ENCODE measurements at places on chromosomes 6 and 20. TPM values are rescaled to one million over a fixed set of nuclear protein-coding genes. Genes with fewer than 3 reads are reported as not detected.

DNA sequence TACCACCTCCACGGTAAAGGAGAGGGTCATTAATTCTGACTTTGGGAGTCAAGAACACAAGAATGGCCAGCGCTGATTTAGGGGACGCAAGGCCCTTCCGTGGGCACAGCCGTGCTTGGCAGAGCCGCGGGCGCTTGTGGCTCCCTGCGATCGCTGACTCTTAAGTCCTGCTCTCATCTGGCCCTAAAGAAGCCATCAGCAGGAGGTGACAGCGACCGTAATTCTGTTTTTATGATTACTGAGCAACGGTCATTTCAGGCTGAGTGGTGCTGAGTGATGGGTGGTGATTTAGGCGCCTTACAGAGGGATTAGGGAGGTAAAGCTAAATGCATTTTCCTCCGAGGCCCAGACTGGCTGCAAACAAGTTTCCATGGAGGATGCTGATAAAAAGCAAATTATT, 364.6 kb upstream of the SULF2 start:
- H3K4me3 ChIP-seq: no peak overlapping the region
- H3K27ac ChIP-seq: no peak overlapping the region
- peaks cover 8% of the 10 kb centered on the region for H3K27me3 ChIP-seq
- peaks cover 1% of the 10 kb centered on the region for H3K4me1 ChIP-seq

- peaks cover 13% of the 10 kb centered on the region for H3K36me3 ChIP-seq
- H3K4me3 ChIP-seq: no peak overlapping the region
- H3K27ac ChIP-seq: no peak overlapping the region
- no peaks in the 10 kb centered on the region for H3K4me1 ChIP-seq
Measured at GRCh38 chr6:155354167-155354566, 39.9 kb upstream of the TFB1M start.

- peaks cover 3% of the 10 kb centered on the region for H3K27me3 ChIP-seq
- no peak overlapping the region for H3K4me3 ChIP-seq
- no peak for DNase-seq
- peaks cover 22% of the 10 kb centered on the region for H3K4me1 ChIP-seq
- H3K36me3 ChIP-seq: peaks cover 4% of the 10 kb centered on the region
Measured at GRCh38 chr6:16329233-16329632, 90.8 kb downstream of the GMPR start.

GRCh38 chr20:51420111-51420510, 122.4 kb downstream of the NFATC2 start:
- H3K36me3 ChIP-seq: no peaks in the 10 kb centered on the region
- peaks cover 4% of the 10 kb centered on the region for H3K27me3 ChIP-seq
- no peak overlapping the region for H3K27ac ChIP-seq
- H3K4me1 ChIP-seq: no peaks in the 10 kb centered on the region
- no peak for DNase-seq
- H3K4me3 ChIP-seq: no peak overlapping the region

DNA sequence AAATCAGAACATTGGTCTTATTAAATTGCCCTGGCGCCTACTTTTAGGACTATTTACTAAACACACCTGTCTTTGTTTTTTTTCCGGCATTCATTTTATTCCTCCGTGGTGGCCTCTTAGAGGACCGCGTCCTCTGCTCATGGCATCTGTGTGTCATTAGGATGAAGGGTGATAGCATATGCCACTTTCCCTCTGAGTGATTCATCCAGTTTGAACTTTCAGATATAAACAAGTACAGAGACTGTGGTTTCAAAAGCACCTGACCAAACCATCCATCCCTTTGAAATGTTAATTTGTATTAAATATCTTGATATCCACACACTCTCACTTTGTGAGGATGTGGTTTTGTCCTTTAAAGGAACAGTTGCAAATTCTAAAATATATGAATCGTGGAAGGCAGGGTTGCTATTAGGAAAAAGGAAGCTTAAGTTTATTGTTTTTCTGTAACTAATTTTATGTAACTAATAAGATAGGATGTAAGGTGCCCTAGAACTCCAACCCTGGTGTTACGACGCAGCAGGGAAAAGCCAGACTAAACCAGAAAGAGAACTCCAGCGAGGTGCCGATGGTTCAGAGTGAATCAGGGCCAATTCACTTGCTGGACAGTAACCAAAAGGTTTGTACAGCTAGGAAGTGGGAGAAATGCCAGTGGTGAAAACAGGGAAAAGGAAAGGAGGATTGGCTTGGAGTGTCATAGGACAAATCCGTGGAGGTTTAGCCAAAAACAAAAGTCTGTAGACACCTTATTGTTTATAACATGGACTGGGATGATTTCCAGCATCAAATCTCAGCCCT, 98.7 kb downstream of the SHLD1 start:
- H3K4me3 ChIP-seq: no peak overlapping the region
- no peak for DNase-seq
- H3K27me3 ChIP-seq: peaks cover 1% of the 10 kb centered on the region
- no peaks in the 10 kb centered on the region for H3K36me3 ChIP-seq

- H3K27ac ChIP-seq: peak overlapping the region; percentile 89
- no peaks in the 10 kb centered on the region for H3K36me3 ChIP-seq
- peak; percentile 77 for DNase-seq
- H3K27me3 ChIP-seq: peaks cover 2% of the 10 kb centered on the region
- H3K4me3 ChIP-seq: peak overlapping the region; percentile 93
Measured at GRCh38 chr6:130366107-130367005, 539 bp downstream of the TMEM200A start.

DNA sequence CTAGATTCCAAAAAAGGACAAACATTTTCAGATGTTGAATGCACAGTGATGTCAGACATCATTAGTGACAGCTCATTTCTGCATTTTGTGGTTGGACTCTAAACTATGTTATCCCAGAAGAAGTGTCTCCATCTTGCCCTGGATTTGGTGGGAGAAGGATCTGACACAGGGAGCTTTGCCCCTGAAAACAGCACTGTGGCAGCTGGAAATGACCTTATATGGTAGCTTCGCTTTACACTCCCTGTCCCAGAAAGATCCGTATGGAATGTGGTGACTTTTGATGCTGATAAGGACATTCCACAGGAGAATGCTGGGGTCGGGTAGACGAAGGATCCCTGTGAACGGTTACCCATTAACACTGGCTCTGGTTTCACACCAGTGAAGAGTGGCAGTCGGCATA, 87.2 kb upstream of the EDN1 start:
- no peak overlapping the region for H3K27ac ChIP-seq
- H3K4me1 ChIP-seq: no peaks in the 10 kb centered on the region
- H3K36me3 ChIP-seq: no peaks in the 10 kb centered on the region
- no peak for DNase-seq
- H3K27me3 ChIP-seq: no peaks in the 10 kb centered on the region
- no peak overlapping the region for H3K4me3 ChIP-seq

The GGTLC1 gene
- total RNA-seq: not detected

DNA sequence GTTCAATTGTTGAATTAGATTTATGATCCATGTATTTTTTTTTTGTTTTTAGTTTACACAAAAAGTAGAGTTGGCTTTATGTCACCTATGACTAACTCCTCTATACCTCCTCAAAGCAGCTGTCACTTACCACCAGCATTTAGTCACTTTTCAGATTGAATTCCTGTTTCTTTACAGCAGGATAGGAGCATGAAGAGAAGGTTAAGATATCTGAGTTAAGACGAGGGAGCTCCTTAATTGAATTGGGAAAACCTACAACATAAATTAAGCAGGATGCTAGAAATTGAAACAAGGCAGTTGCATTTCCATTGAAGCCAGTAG, 237.2 kb downstream of the FARS2 start:
- no peaks in the 10 kb centered on the region for H3K27me3 ChIP-seq
- no peak for DNase-seq
- H3K36me3 ChIP-seq: no peaks in the 10 kb centered on the region
- no peak overlapping the region for H3K4me3 ChIP-seq
- H3K4me1 ChIP-seq: peaks cover 38% of the 10 kb centered on the region

The HAO1 gene
- not detected for total RNA-seq

GRCh38 chr20:47610247-47610944, 108.7 kb downstream of the NCOA3 start:
- H3K4me3 ChIP-seq: no peak overlapping the region
- no peaks in the 10 kb centered on the region for H3K4me1 ChIP-seq
- no peak overlapping the region for H3K27ac ChIP-seq
- H3K36me3 ChIP-seq: no peaks in the 10 kb centered on the region
- DNase-seq: no peak
- H3K27me3 ChIP-seq: no peaks in the 10 kb centered on the region

GRCh38 chr6:101058296-101058695, 177.2 kb upstream of the ASCC3 start:
- no peaks in the 10 kb centered on the region for H3K27me3 ChIP-seq
- peaks cover 3% of the 10 kb centered on the region for H3K36me3 ChIP-seq
- no peaks in the 10 kb centered on the region for H3K4me1 ChIP-seq
- no peak overlapping the region for H3K4me3 ChIP-seq
- no peak overlapping the region for H3K27ac ChIP-seq

DNA sequence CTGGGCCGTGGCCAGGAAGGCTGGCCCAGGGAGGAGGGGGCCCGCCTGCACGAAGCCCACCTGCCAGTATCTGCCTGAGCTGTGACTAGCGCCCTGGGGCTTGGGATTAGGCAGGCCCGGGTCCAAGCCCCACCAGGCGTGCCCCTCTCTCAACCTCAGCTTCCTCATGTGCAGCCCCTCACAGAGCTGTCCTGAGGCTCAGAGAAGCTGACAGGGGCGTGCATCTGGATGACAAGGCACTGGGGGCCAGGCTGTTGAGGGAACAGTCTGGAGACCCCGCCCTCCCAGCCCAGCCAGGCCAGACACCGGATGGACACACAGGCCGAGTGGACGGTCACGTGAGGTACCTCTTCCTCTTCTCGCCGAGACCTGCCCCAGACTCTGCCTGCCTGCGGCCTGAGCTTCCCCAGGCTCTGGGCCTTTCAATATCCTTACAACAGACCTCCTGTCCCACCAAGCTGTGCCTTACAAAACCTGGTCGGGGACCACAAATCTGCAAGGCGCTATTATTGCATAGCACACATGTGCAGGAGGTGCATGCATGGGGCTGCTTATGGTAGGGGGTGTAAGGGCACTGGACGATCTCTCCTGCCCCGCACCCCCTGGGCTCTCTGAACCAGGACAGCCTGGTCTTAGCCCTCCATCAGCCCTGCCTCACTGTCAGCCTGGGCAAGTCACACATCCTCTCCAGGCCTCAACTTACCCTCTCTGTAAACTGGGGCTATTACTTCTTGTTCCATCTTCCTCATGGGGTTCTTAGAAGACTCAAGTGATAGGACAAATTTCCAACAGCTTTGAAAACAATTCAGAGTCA, 20.0 kb downstream of the NOL4L start:
- H3K27ac ChIP-seq: peak overlapping the region; percentile 45
- peaks cover 24% of the 10 kb centered on the region for H3K4me1 ChIP-seq
- H3K36me3 ChIP-seq: peaks cover 5% of the 10 kb centered on the region
- DNase-seq: no peak
- peaks cover 27% of the 10 kb centered on the region for H3K27me3 ChIP-seq

GRCh38 chr6:33931799-33932198, 128.0 kb upstream of the MLN start:
- peaks cover 14% of the 10 kb centered on the region for H3K27me3 ChIP-seq
- H3K27ac ChIP-seq: no peak overlapping the region
- no peak for DNase-seq
- H3K36me3 ChIP-seq: no peaks in the 10 kb centered on the region
- peak overlapping the region; percentile 40 for H3K4me3 ChIP-seq

The SDCBP2 gene
- total RNA-seq: 4.0 TPM

The HNF4A gene
- total RNA-seq: not detected

DNA sequence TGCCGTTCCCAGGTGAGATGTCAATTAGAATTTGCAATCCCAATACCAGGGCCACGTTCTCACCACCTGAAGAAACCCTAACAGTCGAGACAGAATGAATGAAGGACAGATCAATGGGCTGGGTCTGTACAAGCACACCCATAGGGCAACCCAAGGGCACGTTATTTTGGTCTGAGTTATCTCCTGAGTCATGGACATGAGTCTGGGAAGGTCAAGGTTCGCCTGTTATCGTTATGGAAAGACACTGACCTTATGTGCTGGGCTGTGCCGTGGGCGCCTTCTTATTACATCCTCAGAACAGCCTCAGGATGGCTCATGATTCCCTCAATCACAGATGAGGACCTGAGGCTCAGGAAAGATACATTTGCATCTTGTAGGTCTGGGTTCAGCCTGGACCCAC, 175.0 kb upstream of the SULF2 start:
- H3K36me3 ChIP-seq: peaks cover 4% of the 10 kb centered on the region
- peaks cover 7% of the 10 kb centered on the region for H3K27me3 ChIP-seq
- DNase-seq: no peak

GRCh38 chr6:39681674-39682121, 43.5 kb downstream of the KIF6 start:
- H3K27ac ChIP-seq: no peak overlapping the region
- DNase-seq: no peak
- H3K4me3 ChIP-seq: no peak overlapping the region
- H3K36me3 ChIP-seq: no peaks in the 10 kb centered on the region

The PHF10 gene
- 21.2 TPM for total RNA-seq

DNA sequence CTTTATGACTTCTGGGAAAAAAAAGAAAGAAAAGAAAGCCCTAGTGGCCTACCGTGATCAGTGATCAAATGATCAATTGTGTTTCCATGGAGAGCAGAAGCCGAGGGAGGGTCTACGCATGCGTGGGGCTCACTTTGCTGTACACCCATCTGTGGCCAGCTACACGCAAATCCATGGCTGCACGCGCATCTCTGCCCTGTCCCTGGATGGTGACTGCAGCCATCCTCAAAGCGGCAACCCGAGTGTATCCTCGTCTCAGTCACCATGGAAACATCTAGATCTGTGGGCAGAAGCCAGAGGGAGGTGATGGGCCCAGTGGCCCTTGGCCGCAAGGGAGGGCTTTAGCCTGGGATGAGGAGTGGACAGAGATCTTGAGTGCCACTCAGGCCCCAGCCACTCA, 785 bp upstream of the ULBP3 start:
- peak overlapping the region; percentile 84 for H3K4me3 ChIP-seq
- peaks cover 5% of the 10 kb centered on the region for H3K27me3 ChIP-seq
- H3K27ac ChIP-seq: no peak overlapping the region
- peak; percentile 69 for DNase-seq
- H3K36me3 ChIP-seq: peaks cover 20% of the 10 kb centered on the region
- H3K4me1 ChIP-seq: peaks cover 18% of the 10 kb centered on the region

The SLC17A2 gene
- not detected for total RNA-seq

- H3K36me3 ChIP-seq: no peaks in the 10 kb centered on the region
- no peaks in the 10 kb centered on the region for H3K4me1 ChIP-seq
- no peak overlapping the region for H3K4me3 ChIP-seq
- H3K27me3 ChIP-seq: peaks cover 1% of the 10 kb centered on the region
- no peak overlapping the region for H3K27ac ChIP-seq
- no peak for DNase-seq
Measured at GRCh38 chr6:153980171-153980570, 58.9 kb upstream of the OPRM1 start.

The WFDC10B gene
- total RNA-seq: not detected

The FAM83C gene
- total RNA-seq: not detected

The GRIK2 gene
- 95.5 TPM for total RNA-seq

DNA sequence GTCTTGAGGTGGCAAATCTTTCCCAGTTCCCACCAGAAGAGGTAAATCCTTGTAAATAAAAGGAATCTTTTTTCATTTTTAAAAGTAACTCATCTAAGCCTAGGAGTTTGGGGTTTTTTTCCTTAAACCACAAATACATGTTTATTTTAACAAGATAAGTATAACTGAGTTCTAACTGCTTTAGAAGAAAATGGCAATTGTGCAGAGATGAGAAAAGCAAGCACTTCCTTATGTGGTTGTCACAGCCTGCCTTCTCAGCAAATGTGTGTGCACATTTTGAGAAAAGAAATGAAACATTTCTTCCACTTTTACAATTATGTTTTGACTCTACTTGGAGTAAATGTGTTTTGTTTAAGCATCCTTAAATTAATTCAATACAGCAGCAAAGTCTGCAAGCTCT, 17.7 kb downstream of the HCK start:
- H3K4me1 ChIP-seq: peaks cover 9% of the 10 kb centered on the region
- H3K36me3 ChIP-seq: peaks cover 5% of the 10 kb centered on the region
- no peak overlapping the region for H3K4me3 ChIP-seq
- H3K27ac ChIP-seq: no peak overlapping the region

The PSORS1C1 gene
- total RNA-seq: not detected

The PRL gene
- total RNA-seq: not detected
